Fibroblast of skin of left biceps (primary cell): ENCODE measurements at places on chromosomes 12 and 14.
A peak's percentile ranks its signal among the peaks of the same experiment; 100 is the strongest.

- no peak for DNase-seq
Observed at GRCh38 chr14:44369401-44370123, 137.5 kb downstream of the FSCB start.

- no peak for DNase-seq
Observed at GRCh38 chr12:51904951-51905470, 2.3 kb upstream of the ACVRL1 start.

GRCh38 chr12:47698055-47698454 lies 7.8 kb downstream of the RPAP3 start:
- no peak for DNase-seq

DNA sequence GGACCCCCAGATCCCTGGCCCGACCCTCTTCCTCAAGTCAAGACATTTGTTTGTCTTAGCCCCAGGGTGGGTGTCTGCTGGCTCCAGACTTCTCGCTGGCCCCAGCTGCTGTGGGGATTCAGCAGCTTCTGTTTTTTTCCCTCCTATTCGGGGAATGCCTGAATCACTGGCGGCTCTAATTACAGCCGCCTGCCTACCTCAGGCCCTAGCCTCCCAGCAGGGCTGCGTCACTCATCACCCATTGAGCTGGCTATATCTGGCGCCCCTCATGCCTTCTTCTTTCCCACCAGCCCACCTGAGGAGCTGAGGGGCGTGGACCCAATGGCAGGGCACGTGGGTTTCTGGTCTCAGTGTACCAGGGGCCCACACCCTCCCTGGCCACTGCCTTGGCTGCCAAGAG lies 10.1 kb downstream of the KRT80 start:
- DNase-seq = peak; percentile 52

DNA sequence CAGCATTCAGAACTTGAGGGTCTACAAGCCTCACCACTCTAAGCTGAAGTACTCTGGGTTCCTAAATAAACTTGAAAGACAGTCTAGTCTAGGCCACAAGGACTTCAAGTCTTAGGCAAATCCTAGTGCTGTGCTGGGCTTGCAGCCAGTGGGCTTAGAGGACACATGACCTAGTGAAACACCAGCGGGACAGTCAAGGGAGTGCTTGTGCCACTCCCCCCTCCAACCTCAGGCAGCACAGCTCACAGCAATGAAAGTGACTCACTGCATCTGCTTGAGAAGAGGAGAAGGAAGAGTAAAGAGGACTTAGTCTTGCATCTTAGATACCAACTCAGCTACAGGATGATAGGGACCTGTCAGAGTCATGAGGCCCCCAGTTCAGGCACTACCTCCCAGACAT lies 438.1 kb downstream of the IPO8 start:
- no peak for DNase-seq

DNA sequence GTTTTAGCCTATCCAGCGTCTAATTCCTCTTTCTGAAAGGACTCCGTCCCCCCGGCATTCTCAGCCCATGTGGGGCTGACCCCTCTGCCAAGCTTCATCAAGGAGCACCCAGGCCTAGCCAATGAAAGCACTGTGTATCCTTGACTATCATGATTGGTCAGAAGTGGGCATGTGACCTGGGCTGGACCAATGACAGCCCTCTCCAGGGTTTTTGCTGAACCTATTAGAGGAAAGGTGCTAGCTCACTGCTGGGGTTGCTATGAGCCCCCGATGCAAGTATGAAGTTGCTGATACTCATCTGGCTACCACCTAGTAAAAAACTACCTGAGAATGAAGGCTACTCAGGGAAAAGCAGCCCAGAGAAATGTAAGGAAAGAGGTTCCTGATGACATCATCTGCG lies 68.1 kb downstream of the LRRC74A start:
- no peak for DNase-seq

GRCh38 chr12:53499266-53500141 lies at the start of gene MAP3K12:
Gene MAP3K12, minus strand, starts transcription at chr12:53499458. Its CDS starts 12,067 bp downstream, at chr12:53487391.
- no peak for DNase-seq

DNA sequence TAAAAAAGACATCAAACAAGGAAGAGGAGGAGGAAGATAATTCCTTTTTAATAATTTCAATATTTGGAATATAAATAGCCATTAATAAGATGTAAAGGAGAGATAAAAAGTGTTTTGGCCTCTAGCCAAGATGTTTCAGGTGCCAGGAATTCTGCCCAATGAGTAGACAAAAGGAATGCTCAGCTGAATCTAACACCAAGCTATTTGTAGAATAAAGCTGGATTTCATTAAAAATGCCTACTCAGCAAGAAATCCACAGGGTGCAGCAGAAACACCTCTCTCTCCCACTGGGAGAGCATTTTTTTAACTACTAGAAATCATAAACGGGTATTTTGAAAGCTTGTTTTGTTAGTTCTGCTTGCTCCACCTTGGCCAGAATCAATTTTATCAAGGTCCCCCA lies 4.1 kb upstream of the STAB2 start:
- no peak for DNase-seq

DNA sequence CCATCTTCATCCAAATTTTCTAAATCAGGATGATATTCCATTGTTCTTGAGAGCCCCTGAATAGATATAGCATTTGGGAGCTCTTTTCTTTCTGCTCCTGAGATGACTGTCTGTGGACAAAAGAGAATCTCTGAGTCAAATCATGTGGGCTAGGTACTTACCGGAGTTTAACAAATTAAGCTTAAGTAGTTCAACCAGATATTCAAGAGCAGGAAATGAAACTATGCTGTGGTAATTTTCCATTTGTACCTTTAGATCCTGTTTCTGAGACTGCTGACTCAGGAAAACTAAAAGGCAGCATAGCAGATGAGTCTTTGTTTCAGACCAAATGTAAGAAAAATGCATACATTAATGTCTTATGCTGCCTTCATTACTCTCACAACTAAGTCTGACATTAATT lies at the start of gene CLEC7A:
Gene CLEC7A, minus strand, starts transcription at position 158 of the 400 bp plus-strand sequence. Its CDS starts 117 bp downstream, at position 41.
- DNase-seq = no peak

DNA sequence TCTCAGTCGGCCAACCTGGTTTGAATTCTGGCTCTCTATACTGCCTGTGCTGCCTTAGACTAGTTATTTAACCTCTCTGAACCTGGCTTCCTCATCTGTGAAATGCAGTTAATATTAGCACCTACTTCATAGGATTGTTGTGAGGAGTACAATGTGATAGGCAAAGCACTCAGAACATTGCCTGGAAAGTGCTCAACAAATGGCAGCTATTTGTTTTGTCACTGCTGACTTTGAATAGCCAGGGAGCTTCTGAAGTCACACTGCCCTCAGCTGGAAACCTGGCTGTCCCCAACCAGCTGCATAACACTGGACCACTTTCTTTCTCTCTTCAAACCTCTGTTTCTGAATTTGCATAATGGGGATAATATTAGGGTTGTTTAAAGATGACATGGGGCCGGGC lies 9.6 kb downstream of the TMEM30B start:
- DNase-seq = no peak

GRCh38 chr14:29140016-29140415 lies 373.4 kb downstream of the FOXG1 start:
- DNase-seq = no peak

DNA sequence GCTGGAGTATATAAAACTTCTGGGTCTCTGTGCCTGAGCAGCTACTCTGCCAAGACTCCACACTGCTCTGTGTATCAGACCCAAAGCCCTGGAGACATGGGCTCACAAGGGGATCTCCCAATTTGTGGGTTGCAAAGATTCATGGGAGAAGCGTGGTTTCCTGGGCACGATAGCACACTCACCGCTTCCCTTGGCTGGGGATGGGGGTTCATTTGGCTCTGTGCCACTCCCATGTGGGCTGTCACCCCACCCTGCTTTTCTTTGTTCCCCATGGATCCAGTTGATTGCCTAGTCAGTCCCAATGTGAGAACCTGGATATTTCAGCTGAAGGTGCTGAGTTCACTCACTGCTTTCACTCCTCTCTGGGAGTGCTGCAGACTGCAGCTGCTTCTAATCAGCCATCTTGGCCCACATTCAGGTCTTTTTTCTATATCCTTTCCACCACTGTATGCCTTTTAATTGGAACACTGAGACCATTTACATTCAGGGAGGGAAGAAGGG lies 40.0 kb upstream of the PCNX4 start:
- DNase-seq = peak; percentile 48

GRCh38 chr12:75545636-75546035 lies 34.2 kb upstream of the KRR1 start:
- no peak for DNase-seq

DNA sequence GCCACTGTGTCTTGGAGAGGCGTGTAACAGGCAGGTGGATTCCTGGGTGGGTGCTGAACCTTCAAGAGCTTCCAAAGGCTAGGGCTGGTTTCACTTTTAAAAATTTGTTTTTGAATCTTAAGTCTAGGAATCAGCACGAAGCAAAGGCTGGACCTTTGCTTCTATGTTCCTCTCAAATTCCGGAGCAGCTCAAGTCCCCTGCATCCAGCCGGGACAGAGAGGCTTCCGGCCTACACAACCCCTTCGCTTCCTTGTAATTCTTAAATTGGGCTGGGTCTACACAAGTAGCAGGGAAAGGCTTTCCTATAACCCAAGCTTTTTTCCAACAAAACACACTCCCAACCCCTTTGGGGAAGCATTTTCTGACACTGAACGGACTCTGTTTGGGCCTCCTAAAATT lies 8.3 kb downstream of the HOXC12 start:
- DNase-seq = no peak

DNA sequence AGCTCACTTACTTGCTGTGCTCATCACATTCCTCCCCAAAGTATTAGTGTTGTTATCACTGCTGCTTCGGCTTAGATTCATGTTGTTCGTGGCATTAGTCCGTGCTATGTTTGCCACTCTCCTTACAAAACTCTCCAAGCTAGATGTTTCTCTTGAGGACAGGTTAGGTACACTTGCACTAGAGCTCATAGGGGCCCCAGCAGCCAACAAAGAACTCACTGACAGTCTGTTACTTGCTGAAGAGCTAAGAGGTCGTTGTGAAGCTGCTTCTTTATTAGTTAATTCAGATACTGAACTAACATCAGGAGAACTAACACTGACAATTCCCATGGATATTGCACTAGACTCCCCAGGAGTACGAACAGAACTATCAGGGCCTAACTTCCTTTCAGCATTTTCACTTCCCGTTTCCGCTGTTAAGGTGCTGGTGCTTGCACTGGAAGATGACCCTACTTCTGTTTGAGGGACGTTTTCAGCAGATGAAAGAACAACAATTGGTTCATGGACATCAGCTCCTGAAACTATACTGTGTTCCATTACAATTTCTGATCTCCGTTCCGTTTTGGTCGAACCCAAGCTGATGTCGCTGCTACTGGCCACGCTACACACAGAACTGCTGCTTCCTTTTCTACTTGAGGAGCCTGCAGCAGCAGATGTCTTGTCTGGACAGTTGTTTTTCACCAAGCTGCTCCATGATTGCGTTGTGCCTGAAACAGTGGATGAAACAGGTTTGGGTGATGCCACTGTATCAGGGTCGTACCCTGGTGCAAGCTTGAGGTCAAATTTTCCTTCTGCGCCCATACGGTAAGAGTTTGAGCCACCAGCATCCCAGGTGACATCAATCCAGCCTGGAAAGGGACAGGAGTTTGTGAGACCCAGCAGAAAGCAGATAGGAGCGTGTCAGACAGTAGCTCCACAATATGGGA lies 78.7 kb downstream of the HECTD1 start:
- no peak for DNase-seq

DNA sequence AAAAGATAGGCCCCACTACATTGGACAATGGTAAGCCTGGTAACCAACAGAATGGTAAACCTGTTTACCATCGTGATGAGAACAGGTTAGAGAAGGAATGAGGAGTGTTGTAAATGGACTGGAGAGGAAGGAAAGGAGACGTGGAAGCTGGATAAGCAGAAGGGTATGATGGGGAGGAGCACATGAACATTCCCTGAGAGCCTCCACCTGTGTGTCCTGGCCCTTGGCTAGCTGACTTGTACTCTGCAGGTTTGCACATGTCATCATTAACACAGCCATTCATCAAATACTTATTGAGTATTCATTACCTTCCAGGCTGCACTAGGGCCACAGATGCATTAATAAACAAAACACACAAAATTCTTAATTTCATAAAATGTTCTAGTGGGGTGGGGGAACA lies 4.3 kb upstream of the IL26 start:
- DNase-seq = no peak

- no peak for DNase-seq
Observed at GRCh38 chr12:52566847-52567291, 6.8 kb downstream of the KRT74 start.
